A549 treated with GW870086 at 1 μM for 4 hours (cell line): ENCODE measurements at places on chromosomes 12 and 14. TPM values are rescaled to one million over a fixed set of nuclear protein-coding genes. Genes with fewer than 3 reads are reported as not detected.

The C12orf57 gene
- total RNA-seq = 300 to 340 TPM (median 314 TPM) in 5 replicates

The GPRC5A gene
- 263 to 406 TPM (median 370 TPM) in 5 replicates for total RNA-seq

The SLC10A1 gene
- total RNA-seq = not detected in 5 replicates

The DEPDC4 gene
- 1.3 to 2.0 TPM (median 1.5 TPM) in 5 replicates for total RNA-seq

The CCDC196 gene
- total RNA-seq = not detected in 5 replicates

The LRR1 gene
- 47.0 to 52.7 TPM (median 51.8 TPM) in 5 replicates for total RNA-seq
